NCI-H345 (cell line): ENCODE measurements at places on chromosomes 16 and 17.

- DNase-seq = no peak
Observed at GRCh38 chr16:4070936-4071335, 45.3 kb downstream of the ADCY9 start.

DNA sequence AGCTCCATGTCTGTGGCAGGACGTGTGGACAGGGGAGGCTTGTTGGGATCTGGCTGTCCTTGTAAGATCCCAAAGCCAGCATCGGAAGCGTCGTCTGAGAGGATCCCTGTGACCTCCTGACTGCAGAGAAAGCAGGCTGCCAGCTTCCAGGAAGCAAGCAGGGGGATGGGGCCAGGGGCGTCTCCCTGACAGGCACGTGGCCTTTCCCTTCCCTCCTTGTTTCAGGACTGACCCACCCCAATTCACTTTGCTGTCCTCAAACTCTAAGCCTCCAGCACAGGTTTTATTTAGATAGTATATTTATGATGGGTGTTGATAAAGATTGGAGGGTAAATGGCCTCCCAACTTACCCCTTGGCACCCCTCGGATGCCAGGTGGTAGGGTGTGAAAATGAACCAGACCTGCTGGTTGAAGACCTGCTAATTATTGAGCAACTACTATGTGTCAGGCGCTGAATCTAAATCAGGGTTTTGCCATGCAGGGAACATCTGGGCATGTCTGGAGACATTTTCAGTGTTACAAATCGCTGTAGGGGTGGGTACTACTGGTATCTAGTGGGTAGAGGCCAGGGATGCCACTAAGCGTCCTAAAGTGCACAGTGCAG, 24.5 kb downstream of the SOCS1 start:
- DNase-seq = no peak

- DNase-seq = no peak
Observed at GRCh38 chr16:69270395-69270794, 40.8 kb upstream of the VPS4A start.

- no peak for DNase-seq
Observed at GRCh38 chr17:37255432-37255831, 120.4 kb upstream of the C17orf78 start.

GRCh38 chr16:72989579-72990551, 58.1 kb downstream of the ZFHX3 start:
- no peak for DNase-seq

DNA sequence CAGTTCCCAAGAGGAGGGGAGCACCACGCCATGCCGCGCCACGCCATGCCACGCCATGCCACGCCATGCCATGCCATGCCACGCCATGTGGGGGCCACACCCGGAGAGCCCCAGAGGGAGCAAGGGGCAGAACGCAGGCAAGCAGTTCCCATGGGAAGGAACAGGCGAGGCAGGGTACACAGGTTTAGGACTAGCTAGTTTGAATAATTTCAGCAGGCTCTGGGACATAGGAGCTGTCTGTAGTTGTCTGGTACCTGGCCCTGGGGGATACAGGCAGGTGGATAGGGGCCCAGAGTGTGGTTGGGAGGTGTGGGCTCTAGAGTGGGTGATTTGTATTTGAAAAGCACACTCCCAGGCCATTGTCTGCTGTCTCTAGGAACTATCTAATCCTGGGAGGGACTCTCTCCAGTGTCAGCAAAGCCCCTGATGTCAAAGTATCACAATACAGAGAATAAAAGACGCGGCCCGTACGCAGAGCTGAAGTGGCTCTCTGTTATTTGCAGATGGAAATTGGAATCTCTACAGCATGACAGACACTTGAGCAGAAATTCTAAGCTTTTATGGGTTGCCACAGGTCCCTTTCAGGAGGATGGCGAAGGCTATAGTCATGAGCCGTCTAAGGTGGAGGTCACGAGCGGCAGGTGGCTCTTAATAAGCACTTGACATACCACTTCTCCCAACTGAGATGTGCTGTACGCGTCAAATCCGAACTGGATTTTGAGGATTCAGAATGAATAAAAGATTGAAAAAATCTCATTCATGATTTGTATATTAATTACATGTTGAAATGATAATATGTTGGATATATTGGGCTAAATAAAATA, 220.8 kb upstream of the TNRC6C start:
- DNase-seq = peak; percentile 99

- no peak for DNase-seq
Observed at GRCh38 chr17:82094931-82095776, 2.9 kb downstream of the FASN start.
